Stimulated activated memory B cell treated with anti-CD40 and anti-IgM and Interleukin-4, amounts not matched to agents 10 μg/mL and 1 μg/mL and 100 μg/mL, for 72 hours (primary cell): ENCODE measurements at places on chromosomes 7 and 10.

DNA sequence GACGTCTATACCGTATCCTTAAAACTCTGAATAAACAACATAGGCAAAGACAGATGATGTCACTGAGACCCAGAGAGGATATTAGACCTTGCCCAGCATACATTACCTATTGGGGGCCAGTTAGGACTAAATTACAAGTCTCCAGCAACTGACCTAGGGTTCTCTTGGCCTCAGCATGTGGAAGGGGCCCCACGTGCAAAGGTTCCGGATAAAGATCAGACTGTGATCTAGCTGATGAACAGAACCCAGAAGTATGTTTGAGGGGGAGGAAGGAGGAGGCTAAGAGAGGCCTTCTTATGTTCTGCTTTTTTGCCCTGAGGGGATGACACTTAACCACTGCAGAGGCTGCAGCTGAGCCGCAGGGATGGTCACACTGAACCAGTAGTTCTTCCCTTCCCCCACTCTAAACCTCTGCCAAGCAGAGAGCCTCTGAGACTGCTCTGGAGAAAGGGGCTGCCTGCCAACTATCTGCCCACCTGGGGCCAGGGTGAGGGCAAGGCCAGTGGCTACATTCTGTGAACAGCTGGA, 24.0 kb upstream of the KMT2C start:
- ATAC-seq: peak; percentile 27

DNA sequence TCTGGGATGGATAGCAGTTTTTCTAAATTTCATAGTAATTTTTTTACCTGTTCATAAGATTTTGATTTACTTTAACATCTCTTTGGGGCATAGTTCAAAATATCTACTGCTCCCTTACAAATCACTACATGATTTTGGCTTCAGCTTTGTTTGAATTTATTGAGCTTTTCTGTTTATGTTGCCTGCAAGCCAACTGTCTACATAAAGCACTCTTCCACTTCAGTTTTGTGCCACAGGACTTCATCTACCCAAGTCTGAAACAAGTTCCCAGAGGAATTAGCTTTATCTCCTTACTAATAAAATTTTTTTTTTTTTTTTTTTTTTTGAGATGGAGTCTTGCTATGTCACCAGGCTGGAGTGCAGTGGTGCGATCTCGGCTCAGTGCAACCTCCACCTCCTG, 45.4 kb upstream of the KMT2E start:
- no peak for ATAC-seq

GRCh38 chr10:18233775-18234174, 93.6 kb downstream of the CACNB2 start:
- no peak for ATAC-seq

DNA sequence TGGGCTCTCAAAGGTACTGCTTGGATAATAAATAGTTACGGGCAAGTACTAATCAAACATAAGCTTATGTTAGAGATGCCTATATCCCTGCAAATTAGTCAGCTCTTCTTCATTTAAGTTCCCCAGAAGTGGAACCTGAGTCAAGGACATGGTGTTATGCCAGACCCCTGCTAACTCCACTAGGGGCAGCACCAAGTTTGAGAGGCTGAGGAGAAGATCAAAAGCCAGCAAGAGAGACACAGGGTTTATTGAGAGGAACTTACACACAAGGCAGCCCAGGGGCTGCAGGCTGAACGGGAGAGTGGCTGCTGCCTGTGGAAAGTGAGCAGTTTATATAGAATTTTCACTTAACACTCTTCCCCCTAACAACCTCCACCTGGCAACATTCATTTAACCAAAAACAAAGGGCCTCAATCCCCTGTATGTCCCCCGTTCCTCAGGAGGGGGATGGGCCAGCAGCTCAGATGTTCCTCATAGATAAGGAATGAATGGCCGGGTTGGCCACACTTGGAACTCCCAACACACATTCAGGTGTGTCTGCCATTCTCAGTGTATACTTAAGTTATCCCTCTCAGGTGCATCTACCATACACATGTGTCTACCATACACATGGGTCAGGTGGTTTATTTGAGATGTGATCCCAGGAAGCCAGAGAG, 62.6 kb upstream of the GHITM start:
- peak; percentile 51 for ATAC-seq

- ATAC-seq: peak; percentile 65
Measured at GRCh38 chr7:142482891-142483658, 225.2 kb upstream of the PRSS58 start.

DNA sequence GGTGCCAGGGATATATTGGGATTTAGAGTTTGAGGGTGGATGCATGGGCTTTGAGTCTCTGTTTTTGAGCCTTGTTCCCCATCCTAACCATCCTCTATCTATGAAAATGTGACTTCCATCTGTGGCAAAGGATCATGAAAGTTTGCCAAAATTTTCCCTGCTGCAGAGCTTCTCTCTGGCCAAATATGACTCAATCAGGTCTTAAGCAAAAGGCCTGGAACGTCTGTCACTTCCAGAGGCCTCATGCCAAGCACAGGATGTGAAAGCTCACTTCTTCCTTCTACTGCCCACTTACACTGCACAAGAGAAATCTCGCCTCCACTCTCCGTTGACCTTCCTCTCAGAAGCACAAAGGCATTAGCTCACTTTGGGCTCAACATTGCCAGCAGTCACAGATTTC, 696.9 kb upstream of the NRP1 start:
- ATAC-seq: no peak

DNA sequence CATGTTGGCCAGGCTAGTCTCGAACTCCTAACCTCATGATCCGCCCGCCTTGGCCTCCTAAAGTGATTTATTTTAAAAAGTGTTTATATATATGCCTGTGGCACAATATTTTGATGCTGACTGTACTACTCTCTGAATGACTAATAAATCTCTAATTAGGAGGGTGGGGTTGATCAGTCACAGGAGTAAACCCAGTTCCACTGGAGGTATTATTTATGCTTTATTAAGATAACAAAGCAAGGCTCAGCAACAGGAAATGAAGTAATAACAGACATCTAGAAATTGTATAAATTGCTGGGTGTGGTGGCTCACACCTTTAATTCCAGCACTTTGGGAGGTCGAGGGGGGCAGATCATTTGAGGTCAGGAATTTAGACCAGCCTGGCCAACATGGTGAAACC, 26.0 kb upstream of the MCU start:
- no peak for ATAC-seq

DNA sequence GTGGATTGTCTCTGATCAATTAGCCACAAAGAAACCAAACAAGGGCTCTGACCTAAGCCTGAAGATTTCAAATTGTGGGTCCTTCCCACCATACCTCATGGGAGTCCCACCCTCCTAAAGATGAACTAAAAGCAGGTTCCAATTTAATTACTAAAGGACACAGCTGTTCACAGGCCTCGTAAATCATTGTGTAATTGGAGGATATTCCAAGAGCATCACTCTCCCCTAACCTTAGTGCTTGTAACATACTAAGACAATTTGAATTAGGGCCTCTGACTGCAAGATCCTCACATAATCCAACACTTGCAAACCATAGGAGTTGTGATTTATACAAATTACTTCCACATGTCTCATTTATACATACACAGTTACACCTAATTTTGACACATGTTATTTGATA, 44.4 kb downstream of the FOXI2 start:
- no peak for ATAC-seq
